GM06990 (cell line): ENCODE measurements at places on chromosomes 4 and X.
A peak's percentile ranks its signal among the peaks of the same experiment; 100 is the strongest.

- no peak for DNase-seq
Observed at GRCh38 chr4:6984612-6985425, 58.4 kb upstream of the TADA2B start.

DNA sequence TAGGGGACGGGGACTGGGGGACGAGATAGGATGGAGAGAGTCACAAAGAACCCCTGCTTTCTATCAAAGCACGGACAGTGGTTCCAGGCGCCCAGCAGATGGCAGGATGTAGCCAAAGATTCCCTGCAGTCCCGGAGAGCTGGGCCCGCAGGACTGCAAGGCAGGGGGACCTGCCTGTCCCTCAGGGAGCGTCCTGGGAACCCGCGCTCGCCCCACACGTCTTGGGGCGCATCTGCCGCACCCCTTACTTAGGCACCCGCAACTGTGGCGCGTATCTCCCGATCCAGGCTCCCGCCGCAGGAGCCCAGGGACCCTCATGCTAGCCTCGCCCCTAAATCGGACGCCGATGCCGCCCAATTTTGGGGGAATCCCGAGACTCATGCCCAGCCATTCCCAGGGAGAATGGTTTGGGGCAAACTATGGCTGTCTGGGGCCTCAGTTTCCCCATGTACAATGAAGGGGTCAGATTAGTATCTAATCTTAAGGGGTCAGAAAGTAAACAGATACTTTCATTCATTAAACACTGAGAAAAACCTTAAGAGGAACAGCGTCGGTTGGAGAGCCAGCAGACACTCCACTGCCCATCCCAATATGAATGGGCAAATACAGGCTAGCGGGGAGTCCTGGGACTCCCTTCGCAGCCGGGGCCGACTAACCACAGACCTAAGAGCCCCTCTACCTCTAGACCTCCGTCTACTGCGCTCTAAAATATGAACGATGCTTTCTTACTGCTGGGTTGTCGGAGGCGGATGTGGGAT is 581 bp upstream of the STK32B start:
- peak; percentile 3 for DNase-seq

DNA sequence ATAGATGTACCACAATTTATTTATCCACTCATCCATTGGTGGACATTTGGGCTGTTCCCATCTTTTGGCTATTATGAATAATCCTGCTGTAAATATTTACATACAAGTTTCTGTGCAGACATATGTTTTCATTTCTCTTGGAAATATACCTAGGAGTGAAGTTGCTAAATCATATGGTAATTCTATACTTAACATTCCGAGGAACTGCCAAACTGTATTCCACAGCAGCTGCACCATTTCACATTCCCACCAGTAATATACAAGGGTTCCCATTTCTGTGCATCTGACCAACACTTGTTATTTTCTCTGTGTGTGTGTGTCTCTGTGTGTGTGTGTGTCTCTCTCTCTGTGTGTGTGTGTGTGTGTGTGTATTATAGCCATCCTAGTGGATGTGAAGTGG is 15.4 kb upstream of the DOCK11 start:
- DNase-seq: no peak

GRCh38 chr4:108126806-108127205 is 41.9 kb downstream of the LEF1 start:
- no peak for DNase-seq

- DNase-seq: no peak
Observed at GRCh38 chr4:80015407-80016189, 57.4 kb downstream of the ANTXR2 start.

DNA sequence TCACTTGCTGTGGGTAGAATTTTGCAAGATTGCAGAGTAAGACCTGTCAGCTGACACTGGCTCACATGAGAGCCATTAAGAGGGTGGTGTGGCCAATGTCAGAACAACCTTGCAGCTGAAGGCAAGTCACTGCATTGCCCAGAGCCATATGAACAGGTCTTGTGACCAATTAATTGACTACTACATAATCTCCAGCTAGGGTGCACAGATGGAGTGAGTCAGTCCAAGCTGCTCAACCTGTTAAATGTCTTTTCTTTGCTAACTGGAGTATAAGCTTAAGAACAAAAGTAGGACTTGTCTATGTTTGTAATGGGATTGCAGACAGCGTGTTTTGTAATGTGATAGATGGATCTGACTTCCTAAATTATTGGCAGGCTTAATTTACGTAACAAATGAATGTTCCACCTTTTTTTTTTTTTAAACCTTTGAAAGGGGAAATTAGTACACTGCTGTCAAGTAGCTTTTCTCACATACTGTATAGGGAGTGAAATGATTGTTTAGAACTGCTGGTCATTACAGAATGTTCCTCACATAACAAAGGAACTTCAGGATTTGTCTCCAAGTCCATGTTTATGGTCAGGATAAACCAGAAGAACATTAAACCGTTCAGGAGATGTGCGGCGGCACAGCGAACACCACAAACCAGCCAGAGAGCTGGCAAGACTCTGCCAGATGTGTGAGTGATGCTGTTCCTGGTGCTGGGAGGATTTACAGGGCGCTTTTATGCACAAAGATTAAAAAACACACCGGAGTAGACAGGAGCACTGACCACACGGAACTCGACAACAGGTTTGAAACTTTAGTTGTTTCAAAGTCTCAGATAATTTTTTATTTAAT is 37.0 kb downstream of the FNIP2 start:
- DNase-seq: no peak
